ENCODE measurements at places on chromosomes 12 and 14. TPM values are rescaled to one million over a fixed set of nuclear protein-coding genes. Genes with fewer than 3 reads are reported as not detected.

PCED1B gene
- 46.9 TPM for total RNA-seq

NTF3 gene
- not detected for total RNA-seq

NTS gene
- total RNA-seq, result 94.8 TPM

ASPG gene
- total RNA-seq, result not detected

PLEKHG7 gene
- 0.10 TPM for total RNA-seq

ANKRD33 gene
- 0.24 TPM for total RNA-seq

PPP4R4 gene
- total RNA-seq, result 0.27 TPM

OTX2 gene
- total RNA-seq, result not detected

Data from A549 treated with RU486 at 1 μM for 4 hours (cell line).